ENCODE measurements at places on chromosomes 2 and 18.

- no peak for DNase-seq
Measured at GRCh38 chr2:161165811-161166210, 5.6 kb downstream of the TANK start.

- DNase-seq = no peak
Measured at GRCh38 chr2:86772611-86773010, 18.1 kb downstream of the CD8A start.

DNA sequence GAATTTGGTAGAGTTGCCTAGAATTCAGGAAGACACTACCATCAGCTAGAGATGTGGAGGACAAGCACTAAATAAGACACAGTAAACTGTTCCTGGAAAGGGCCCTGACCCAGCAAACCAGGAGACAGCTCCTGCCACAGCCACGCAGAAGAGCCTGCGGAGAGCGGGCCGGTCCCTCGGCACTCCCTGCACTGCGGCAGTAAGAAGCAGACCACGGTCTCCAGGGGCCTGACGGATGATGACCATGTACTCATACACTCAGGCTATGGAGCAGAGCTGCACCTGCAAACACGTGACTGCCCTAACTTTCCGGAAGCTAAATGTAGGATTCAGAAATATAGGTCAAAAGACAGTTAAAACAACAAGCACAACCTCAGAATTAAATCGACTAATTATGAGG lies 72.9 kb downstream of the ZNF516 start:
- DNase-seq = no peak

GRCh38 chr2:162574615-162575452 lies 230.9 kb downstream of the GCA start:
- DNase-seq = peak; percentile 15

DNA sequence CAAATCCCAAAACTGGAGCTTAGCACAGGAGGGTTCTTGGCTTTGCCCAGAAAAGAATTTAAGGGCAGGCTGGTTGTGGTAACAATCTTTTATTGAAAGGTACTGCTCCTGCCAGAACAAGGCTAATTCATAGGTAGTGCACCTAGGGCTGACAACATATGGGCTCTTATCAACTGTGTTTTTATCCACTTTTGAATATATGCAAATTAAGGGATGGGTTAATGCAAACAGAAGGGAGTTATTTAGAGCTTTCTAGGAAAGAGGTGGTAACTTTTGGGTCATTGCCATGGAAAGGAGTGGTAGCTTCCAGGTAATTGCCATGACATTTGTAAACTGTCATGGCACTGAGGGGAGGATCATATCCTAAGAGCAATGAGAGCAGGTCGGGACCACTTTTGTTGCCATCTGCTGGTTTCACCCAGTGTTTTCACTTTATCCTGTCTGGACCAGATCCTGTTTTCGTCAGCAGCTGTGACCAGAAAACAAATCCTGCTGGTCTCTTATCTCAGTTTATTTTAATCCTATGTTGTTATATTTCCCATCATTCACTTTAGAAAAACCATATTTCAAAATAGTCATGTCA lies 981 bp downstream of the C2orf66 start:
- DNase-seq = no peak

GRCh38 chr2:85433511-85434089 lies 15.1 kb downstream of the SH2D6 start:
- peak; percentile 90 for DNase-seq

DNA sequence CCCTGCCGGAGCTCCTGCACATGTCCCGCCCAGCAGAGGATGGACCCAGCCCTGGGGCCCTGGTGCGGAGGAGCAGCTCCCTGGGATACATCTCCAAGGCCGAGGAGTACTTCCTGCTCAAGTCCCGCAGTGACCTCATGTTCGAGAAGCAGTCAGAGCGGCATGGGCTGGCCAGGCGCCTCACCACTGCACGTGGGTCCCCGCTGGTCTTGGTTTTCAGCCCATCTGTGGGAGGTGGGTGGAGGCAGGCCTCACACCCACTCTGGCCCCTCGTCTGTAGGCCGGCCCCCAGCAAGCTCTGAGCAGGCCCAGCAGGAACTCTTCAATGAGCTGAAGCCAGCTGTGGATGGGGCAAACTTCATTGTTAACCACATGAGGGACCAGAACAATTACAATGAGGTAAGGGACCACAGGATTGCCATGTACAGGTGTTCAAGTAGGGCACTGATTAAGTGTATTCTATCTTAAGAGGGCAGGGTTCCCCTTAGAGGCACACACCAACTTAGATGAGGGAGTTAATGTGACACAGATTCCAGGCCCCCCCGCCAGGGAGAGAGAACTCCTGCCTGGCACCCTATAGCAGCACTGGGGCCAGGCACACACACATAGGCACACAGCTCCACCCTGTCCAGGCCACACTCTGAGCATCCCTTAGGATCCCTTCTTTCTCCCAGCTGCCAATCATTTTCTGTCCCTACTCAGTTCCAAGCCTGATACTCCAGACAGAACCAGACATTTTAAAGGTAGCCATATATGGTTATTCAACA lies 5.4 kb upstream of the CHRNG start:
- no peak for DNase-seq

- no peak for DNase-seq
Measured at GRCh38 chr2:42886921-42887320, 94.5 kb upstream of the HAAO start.

DNA sequence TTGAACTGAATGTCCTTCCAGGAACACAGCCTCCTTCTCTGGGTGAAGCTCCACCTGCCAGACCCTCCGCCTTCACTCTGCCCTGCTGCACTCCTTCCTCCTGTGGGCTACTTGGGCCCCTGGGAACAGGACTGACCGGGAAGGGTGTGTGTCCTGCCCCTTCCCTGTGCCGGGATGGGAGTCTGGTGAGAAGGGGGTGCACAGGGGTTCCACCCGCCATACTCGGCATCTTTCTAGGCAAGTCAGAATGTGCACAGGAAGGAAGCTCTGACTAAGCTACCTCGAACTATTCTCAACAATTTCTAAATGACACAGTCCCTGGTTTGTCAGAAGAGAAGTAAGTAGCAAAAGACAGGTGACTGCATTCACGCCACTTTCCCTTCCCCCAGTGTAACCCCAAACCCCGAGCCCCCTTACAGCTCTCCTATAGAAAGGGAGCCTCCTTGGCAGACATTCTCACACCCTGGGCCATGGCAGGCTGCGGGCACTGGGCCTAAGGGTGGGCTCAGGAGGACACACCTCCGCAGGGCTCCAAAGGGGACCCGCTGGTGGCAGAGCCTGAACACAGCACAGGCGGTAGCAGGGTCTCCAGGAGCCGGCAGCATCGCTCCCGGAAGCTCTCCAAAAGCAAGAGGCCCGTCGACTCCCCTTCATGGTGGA lies 184.1 kb downstream of the HDAC4 start:
- DNase-seq = no peak

DNA sequence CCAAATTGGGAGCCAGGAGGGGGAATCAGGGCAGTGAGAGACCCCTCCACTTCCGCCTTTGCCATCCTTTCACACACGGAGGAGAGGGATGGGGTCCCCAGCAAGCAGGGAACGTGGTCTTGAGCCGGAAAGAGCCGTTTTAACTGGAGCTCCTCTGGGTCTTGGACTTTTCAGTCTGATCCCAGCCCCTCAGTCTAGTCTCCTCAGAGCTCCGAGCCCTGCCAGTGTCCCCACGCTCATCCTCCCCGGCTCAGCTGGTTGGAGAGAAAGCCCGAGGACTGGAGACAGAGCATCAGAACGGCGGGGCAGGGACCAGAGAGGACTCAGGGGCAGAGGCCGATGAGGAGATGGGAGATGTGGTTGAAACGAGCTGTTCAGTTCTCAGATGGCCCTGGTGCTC lies 26.1 kb upstream of the OTOF start:
- DNase-seq = no peak

- no peak for DNase-seq
Measured at GRCh38 chr18:14930076-14930475, 182.1 kb downstream of the ANKRD30B start.

DNA sequence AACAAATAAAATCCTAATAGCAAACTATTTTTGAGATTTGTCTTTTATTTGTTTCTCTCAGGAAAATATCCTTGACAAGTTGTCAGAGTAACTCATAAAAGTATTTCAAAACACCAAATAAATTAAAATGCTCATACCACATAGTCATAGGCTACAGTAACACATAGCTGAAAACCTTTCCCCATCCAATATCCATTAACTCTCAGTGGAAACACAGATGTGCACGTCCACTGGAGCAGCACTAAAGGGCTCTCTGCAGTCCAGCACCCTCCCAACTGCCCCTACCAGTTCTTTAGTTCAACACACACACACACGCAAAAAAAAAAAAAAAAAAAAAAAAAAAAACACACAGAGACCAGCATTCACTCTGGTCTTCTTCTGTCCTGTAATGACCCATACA lies 879 bp upstream of the XDH start:
- no peak for DNase-seq

DNA sequence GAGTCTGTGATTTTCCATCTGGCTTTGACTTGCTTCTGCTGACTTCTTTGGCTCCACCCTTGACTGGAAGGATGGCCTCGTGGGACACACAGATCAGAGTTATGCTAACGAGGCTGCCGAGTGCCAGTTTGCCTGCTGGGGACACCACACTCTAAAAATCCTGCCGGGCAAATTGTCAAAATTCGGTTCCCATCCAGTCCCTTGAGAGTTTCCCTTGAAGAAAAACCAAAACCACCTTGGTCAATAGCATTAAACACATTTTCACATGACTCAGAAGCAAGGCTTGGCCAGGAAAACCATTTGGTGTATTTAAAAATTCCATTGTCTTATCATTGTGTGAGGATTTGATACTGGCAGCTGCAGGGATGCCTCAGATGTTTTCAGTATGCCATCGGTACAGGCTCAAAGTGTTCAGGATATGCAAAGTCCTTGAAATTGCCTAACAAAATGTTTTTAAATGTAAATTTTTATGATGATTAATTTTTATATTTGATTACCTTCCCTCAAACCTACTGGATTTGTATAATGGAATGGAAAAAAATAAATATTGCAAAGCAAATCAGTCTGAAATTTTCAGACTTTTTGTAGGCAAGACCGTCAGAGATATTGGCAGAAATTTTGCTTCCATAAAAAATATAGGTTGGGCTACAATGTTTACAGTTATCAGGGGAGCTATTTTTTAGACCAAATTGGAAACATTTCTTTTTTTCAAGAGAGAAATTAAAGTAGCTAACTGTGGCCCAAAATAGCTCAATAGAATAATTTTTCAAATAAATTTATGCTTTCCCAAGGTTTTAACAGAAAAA lies 41.6 kb downstream of the KCNE4 start:
- peak; percentile 81 for DNase-seq

DNA sequence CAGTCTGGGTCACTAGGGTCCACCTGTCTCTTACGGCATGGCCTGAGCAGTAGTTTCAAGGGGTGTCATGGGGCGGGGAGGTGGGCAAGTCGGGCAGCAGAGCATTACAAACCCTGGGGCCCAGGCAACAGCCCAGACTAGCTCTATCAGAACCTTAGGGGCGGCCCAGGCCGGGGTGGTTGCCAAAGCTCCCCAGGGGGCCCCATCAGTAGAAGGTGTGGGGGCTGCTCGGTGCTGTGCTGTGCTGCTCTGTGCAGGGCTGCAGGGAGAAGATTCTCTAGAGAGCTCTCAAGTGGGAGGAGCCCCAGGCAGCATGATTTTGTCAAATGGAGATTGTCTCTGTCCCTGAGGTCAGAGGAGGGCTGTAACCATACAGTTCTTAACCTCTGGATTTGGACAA lies 36.4 kb upstream of the SLC14A1 start:
- no peak for DNase-seq

GRCh38 chr18:27005589-27005988 lies 140.1 kb upstream of the AQP4 start:
- no peak for DNase-seq

DNA sequence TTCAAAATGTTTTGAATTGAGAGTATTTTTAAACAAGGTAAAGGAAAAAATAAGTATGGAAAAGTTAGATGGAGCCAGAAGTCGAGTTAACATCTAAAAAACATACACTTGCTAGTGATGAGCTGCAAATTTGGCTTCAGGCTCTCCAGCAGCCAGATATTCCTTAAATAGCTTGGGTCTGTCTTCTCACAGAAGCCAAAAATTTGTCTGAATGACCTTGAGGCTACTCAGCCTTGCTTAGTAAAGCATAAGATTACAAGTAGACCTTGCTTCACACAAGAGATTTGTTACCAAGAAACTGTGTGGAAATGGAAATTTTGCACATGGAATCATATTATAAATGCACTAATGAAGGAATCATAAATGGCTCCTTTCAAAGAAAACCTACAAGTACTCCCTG lies 40.8 kb upstream of the GRB14 start:
- no peak for DNase-seq

DNA sequence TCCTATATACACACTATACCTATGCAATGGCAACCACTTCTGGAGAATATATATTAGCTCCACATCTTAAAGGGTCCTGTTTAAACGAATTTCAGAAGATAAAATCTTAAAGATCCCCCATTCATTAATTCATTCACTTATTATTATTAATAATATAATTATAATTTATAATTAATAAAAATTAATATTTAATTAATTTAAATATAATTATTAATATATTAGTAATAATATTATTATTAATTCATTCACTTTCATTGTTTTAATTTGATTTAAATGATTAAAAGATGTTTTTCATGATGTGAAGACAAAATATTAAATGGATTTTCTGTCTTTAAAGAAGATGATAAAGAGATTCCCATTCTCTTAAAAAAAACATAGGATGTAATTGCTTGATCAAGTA lies 21.1 kb downstream of the NFU1 start:
- no peak for DNase-seq

DNA sequence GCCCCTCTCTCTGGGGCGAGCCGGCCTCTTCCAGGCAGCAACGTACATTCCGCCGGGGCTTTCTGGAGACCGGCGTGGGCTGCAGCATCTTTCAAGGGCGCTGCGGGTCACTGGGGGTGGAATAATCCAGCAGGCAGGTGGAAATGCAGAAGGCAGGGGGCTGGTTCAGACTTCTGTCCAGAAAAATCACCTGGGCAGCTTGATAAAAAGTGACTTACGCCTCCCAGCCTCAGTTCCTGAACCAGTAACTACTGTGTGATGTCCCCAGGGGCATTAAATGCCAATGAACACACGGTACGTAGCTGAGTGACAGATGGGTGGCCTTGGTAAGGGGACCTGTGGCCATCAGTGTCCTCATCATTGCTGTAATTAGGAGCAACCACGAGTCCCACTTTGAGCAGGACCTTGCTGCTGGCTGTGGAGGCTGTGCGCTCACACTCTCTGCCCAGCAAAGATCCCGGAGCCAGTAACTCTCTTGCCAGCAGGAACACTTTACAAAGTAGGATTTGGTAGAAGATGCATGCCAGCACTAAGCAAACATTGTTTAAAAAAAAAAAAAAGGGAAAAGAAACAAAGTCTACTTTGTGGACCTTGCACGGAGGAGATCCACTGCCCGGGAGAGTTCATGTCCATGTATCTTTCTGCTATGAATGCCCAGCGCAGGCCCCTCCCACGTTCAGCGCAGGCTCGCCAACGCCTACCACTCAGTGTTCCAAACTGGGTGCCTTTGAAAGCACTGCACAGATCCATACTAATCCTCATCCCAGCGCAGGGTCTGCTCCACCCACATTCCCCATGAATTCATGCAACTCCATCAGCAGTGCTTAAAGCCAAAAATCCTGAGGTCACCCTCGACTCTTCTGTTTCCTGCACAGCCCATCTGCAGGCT lies 177.3 kb downstream of the HDAC4 start:
- peak; percentile 84 for DNase-seq

GRCh38 chr2:129734343-129735034 lies 245.0 kb upstream of the RAB6C start:
- no peak for DNase-seq

All from right cardiac atrium (tissue), 5 donors.